ENCODE measurements at places on chromosomes 6 and 20.

- DNase-seq, result no peak
Observed at GRCh38 chr6:166019214-166019613, 148.4 kb downstream of the TBXT start.

DNA sequence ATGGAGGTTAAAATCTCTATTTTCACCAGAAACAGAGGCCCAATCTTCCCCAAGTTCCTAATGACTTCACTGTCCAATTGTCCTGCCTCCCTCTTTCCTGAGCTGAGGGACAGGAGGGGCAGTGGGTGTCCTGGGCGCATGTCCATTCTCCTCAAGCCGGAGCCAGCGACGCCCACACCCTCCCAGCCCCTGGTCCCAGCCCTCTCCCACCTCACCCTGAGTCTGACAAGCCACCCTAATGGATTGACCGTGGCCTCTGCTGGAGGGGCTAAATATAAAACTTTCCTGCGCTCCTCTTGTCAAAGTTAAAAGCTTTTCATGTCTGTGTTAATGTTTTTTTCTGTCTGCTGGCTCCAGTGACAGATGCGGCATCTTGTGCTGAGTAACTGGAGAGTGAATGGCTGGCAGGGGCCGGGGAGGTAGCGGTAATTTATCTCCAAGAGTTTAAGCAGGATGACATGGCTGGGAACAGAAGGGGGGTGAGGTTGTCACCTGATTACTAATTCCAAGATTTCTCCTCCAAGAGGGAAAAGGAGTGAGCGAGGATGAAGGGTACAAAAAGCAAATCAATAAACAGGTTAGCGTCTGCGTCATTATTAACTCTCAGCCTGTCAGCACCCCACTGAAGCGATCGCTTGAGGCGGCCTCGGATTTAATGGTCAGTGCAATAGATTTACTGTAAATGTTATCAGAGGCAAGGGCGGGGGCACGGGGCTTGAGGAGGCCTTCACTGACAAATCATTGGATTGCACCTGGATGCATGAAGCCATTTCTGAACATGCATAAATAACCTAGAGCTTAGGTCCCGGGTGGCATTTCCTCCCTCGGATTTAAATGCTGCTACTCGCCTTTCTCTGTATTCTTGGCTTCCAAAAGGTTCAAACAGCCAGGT, 118.1 kb upstream of the MAFB start:
- DNase-seq, result no peak

DNA sequence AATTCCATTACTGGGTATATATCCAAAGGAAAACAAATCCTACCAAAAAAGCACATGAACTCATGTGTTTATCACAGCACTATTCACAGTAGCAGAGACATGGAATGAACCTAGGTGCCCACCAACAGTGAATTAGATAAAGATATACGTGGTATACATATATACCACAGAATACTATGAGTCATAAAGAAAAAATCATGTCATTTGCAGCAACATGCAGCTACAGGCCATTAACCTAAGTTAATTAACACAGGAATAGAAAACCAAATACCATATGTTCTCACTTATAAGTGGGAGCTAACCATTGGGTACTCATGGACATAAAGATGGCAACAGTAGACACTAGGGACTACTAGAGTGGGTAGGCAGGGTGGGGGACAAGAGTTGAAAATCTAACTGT, 4.2 kb downstream of the OR2B2 start:
- DNase-seq, result no peak

DNA sequence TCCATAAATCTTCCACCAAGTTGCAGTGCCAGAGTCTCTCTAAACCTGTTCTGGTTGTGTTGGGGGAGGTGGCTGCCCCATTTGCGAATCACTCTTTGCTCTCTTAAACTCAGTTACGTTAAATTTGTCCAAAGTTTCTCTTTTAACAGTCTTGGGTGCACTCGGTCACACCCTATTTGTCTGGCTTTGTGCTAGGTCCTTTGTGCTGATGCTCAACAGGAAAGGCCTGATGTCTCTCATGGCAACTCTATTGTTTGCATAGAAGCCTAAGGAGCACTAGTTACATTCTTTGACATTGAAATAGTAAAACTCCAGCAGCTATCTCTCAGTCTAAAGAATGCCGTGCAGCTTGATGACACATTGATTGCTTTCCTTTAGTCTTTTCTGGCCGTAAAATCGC, 105.1 kb downstream of the TRMT11 start:
- no peak for DNase-seq

GRCh38 chr20:2132461-2132901, 30.9 kb downstream of the STK35 start:
- DNase-seq, result no peak

DNA sequence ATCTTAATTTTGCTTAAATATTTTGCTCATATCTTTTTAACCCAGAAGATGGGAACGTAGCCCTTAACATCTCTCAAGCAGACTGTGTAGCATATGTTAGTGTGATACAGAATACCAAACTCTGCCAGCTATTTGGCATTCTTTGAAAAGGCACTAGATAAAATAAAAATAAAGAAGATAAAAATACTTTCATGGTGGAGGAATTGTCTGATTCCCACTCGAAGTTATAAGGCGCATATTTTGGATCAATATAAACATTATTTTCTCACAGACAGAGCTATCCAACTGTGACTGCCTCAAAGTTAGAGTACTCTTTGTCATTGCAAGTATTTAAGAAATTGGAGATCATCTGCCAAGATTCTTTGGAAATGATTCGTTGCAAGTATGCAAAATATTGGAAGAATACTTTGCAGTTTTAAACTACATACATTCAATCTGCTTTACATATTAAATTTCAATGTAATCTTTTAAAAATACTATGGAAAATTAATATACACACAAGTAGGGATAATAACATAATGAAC, 10.8 kb upstream of the EEF1E1 start:
- DNase-seq, result no peak

DNA sequence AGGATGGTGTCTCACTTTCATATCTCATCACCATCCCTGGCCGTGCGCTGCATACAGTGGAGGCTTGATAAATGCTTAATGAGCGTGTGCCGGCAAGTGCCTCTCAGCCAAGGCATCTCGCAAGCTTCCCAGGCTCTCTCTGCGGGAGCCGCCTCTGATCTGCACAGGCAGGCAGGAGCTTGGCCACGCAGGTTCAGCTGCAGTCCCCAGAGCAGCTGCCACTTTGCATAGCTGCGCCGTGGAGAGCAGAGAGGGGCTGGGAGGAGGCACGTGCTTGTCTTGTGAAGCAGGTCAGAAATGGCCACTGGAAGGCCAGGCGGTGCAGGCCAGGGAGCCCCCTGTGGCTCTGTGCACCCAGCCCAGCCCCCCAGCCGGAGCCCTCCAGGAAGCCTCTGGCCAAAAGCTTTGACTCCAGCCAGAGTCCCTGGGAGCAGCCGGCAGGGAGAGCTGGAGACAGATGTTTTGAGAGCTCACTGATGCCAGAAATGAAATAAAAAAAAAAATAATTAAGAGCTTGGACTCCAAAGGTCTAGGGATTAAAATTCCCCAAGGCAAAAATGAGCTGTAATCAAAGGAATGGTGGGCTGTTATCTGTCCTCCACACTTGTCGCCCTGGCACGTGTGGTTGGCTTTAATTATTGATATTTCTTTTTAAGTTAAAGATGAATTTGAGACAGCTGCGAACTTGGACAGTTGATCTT, 377.0 kb downstream of the CDH4 start:
- DNase-seq, result no peak

DNA sequence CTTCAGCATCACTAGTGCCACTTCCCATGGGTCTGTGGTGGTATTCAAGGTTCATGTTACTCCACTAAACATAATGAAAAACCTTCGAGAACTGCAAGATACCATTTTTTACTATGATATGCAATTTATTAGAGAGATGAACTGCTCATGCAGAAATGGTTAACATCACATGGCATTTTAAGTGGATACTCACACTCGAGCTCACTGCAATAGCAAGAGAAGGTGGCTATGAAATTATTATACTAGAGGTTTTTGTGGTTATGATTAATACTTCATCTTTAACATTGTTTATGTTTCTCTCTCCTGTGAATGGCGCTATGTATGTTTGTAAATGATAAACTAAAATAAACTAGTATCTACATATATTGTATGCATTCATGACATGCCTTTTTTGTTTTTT, 35.1 kb downstream of the SCAF8 start:
- no peak for DNase-seq

DNA sequence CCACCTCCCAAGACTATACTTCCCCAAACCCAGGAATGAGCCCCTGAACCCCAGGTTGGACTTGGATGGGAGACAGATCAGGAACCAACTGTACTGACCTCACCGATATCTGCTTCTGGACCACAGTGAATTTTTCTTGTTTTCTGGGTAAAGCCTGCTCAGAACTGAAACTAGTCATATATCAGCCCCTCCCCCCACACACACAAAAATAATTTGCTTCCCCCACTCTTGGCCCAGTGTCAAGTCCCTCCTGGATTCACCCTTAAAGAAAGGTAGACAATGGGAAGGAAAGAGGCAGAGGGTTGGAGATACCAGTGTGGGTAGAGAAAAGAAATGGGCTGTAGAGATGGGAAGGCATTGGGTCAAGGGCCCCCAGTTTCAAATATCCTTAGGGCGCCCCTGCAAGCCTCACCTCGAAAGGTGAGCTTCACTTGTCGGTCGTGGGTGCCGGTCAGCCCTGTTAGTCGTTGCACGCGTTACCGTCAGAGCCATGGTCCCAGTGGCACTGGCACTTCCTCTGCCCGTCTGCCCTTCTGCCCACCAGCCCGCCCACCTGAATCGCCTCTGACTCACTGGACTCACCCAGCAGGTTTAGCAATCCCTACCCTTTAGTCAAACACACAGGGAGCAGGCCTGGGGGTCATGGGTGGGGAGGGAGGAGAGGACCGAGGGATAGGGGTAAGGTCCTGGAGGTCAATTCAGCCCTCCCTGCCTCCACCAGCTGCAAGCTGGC, 8.5 kb upstream of the SPAG4 start:
- DNase-seq, result no peak

Data from epithelial cell of proximal tubule (primary cell).